Activated naive CD4-positive, alpha-beta T cell treated with anti-CD3 and anti-CD28 coated beads, Interleukin-2, amount 10 ng/mL, durations not matched to agents 7 days and 5 days (primary cell): ENCODE measurements at places on chromosomes 6 and 20.

- no peak for DNase-seq
Observed at GRCh38 chr6:69012211-69012610, 377.1 kb downstream of the ADGRB3 start.

GRCh38 chr6:14456941-14457340, 339.4 kb downstream of the CD83 start:
- no peak for DNase-seq

GRCh38 chr20:8250539-8251200, 118.6 kb downstream of the PLCB1 start:
- DNase-seq, result no peak

GRCh38 chr6:70706491-70707123, 38.9 kb downstream of the SMAP1 start:
- no peak for DNase-seq

GRCh38 chr6:139568151-139568955, 193.9 kb upstream of the CITED2 start:
- no peak for DNase-seq

DNA sequence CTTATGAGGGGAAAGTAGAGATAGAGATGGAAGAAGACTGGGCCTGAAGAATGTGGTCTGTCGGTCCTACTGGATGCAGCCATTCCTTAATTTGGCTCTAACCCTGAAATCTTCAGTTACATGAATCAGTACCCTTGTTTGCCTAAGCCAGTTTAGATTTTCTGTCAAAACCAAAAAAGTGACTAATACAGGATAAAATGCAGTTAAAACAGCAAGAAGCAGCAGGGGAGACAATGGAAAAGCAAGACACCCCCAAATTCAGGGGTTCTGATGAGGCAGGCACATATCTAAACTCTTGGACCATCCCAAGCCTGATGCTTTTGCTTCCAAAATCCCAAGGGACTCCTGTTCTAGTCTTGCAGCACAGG, 17.4 kb upstream of the UBE2V1 start:
- DNase-seq, result no peak

- no peak for DNase-seq
Observed at GRCh38 chr6:6968357-6968730, 139.4 kb upstream of the RREB1 start.

- no peak for DNase-seq
Observed at GRCh38 chr6:56058636-56059035, 183.2 kb upstream of the BMP5 start.
